ENCODE measurements at places on chromosomes 11 and 22. TPM values are rescaled to one million over a fixed set of nuclear protein-coding genes. Genes with fewer than 3 reads are reported as not detected.

- DNase-seq = peak; percentile 83
Measured at GRCh38 chr11:37504060-37504611, 906.1 kb upstream of the RAG2 start.

GRCh38 chr22:41862160-41862529 is 29.2 kb downstream of the SREBF2 start:
- DNase-seq = peak; percentile 69

GRCh38 chr11:116215471-116216113 is 557.2 kb downstream of the BUD13 start:
- no peak for DNase-seq

- no peak for DNase-seq
Measured at GRCh38 chr11:12768726-12769673, 94.8 kb downstream of the TEAD1 start.

DNA sequence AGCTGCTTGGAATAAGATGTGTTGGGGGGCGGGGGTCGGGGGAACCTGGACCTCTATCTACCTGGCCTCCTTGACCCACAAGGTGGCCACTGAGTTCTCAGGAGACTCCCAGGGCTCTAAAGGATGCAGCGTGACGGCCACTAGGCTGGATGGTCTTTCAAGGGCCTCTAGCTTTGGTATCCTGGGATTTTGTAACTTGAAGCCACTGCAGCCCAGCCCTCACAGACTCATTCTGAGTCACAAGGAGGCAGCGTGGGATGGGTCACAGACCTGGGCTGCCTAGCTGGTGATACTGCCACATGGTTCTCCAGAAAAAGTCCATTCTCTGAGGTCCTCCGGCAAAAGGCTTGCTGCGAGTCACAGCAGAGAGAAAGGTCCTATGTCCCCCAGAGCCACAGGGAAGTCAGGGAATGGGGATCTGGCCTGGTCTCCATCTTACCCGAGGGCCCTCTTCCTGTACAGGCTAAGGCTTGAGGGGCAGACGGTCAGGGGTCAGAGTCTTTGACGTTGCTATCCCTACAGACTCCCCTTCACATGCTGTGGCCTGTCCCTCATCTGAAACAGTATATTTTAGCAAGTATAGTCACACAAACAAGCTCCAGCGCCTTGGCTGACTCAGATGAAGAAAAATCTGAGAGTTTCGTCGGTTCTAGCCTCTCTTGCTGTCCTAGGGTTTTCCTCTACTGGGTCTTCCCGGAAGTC is 52.4 kb downstream of the KCNC1 start:
- peak; percentile 71 for DNase-seq

DNA sequence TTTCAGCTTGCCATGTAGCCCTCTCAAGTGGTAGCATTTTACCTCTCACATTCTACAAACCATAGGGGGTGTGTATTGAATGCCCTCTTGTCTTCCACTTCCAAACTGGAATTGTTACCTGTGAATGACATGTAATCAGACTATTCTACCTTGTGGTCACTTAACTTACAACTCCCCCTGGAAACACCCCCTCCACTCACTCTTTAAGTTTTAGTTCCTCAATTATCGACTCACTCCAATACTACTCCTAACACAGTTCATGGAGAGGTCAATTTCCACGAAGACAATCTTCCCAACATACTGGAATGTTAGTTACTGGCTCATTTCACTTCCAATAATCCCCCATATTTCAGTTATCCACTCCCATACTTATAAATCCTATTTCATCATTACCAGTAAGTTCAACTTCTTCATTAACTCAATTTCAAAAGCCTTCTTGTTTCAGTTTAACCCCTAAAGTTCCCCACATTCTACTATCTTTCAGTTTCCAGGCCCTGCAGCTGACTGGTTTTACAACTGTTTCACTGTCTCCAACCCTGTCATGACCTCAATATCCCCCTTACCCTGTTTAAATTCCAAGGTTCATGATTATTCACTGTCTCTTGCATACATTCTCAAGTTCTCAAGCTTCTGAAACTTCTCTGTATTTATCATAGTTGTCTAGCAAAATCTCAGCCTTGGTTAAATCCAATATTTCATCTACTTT is 92.5 kb downstream of the C11orf87 start:
- DNase-seq = no peak

DNA sequence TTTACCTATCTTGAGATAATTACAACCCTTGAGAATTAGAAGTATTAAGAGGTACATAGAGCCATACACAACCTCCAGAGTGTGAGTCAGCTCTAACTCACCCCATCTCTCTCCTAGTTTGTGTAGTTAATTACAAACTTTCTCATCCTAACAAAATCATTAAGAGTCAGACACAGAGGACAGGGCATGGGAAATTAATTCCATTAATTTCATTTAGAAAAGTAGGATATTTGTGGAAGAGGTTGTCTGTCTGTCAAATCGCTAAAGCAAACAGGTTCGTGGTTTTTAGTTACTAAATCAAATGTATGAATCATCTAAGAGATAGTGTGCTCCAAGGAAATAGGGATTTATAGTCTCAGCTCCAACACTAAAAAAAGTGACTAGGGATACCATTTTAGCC is 1261.4 kb upstream of the TENM4 start:
- DNase-seq = peak; percentile 4

- DNase-seq = no peak
Measured at GRCh38 chr11:19635332-19635731, 77.3 kb upstream of the NAV2 start.

GRCh38 chr11:111236383-111236782 is 9.1 kb upstream of the POU2AF2 start:
- peak; percentile 32 for DNase-seq

DNA sequence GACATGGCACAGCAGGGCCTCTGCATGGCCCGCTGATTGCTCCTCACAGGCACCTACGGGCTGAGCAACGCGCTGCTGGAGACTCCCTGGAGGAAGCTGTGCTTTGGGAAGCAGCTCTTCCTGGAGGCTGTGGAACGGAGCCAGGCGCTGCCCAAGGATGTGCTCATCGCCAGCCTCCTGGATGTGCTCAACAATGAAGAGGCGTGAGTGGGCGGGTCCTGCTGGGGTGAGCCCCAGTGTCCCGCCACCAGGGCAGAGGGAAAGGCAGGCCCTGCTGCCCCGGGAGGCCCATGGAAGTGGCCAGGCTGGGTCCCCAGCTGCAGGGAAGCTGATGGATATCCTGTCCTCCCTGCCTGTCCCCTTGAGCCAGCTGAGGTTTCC is 18.6 kb upstream of the DGCR8 start:
- DNase-seq = no peak

DNA sequence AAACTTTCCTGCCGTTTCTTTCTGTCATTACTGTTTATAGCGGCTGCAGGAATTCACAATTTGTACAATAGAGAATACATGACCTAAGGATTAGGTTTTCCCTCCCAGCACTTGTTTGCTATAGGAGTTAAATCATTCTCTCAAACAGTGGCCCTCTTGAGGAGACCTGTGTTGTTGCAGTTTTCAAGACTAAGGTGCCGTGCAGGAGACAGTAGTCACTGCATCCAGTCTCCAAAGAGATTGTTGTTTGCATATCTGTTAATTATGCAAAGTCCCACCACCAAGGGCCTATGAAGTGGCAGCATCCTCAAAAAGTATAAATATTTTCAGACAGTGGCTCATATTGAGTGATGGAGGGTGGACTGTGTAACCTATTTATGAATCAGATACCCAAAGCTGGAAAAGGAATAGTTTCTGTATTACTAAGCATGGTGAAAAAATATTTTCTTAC is 2.3 kb downstream of the PRSS23 start:
- DNase-seq = peak; percentile 49

GRCh38 chr22:31138126-31138525 is 2.2 kb downstream of the PLA2G3 start:
- no peak for DNase-seq

DNA sequence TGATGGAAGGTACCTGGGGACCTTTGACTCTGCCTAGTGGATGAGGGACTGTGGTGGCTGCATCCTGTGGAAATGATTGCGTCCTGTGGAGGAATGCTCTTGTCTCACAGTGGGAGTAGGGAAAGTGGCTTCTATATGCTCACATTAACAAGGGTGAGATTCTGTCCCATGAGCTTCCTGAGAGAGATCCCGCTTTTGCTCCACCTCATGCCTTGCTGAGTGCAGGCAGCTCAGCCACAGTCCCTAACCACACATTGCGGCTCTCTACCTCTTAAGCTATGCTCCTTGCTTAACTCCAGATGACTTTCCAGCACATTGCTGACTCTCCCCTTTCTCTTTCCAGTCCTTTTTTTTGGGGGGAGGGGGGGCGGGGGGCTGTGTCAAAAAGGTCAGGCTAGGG is 45.0 kb downstream of the TEAD1 start:
- peak; percentile 68 for DNase-seq

- no peak for DNase-seq
Measured at GRCh38 chr11:103811870-103812455, 224.5 kb upstream of the DDI1 start.

GRCh38 chr22:43293259-43293654 is 49.9 kb downstream of the SCUBE1 start:
- DNase-seq = peak; percentile 56

GRCh38 chr11:1126491-1126926 is 31.2 kb upstream of the MUC5AC start:
- no peak for DNase-seq

DNA sequence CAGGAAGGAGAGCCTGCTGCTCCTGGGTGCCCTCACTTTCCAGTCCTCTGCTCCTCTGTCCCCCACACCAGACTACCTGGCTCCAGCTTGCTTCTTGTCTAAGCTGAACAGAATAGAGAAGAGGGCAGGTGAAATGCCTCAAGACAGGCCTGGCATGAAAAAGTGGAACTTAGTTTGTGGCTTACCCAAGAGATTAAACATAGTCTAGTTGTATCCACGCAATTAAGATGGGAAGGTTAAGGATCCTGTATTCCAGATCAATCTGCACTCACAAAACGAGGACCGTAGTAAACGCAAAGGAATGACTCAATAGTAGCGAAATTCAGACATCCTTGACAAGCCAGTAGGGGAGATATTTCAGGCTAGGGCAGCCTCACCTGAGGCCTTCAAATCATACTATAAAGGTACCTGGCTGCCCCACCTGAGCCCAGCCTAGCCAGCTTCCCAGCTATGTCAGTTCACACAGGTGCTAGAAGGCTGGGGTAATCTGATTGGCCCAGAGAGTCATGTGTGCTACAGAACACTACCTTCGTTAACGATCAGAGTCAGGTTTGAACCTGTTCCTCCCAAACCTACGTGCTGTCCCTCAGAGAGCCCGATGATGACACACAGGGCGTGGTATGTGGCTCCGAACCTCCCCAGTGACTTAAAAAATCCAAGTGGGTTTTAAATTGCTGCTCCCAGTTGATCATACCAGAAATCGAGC is 46.5 kb downstream of the AHNAK start:
- no peak for DNase-seq

- DNase-seq = no peak
Measured at GRCh38 chr11:133219543-133219942, 312.8 kb downstream of the OPCML start.

GRCh38 chr11:7635137-7635536 is 38.2 kb downstream of the CYB5R2 start:
- no peak for DNase-seq

- DNase-seq = no peak
Measured at GRCh38 chr11:80331694-80332093, 890.9 kb upstream of the TENM4 start.

GRCh38 chr11:6362185-6362872 is 27.9 kb upstream of the SMPD1 start:
- no peak for DNase-seq

- DNase-seq = no peak
Measured at GRCh38 chr11:47282462-47282861, 12.5 kb downstream of the MADD start.

DNA sequence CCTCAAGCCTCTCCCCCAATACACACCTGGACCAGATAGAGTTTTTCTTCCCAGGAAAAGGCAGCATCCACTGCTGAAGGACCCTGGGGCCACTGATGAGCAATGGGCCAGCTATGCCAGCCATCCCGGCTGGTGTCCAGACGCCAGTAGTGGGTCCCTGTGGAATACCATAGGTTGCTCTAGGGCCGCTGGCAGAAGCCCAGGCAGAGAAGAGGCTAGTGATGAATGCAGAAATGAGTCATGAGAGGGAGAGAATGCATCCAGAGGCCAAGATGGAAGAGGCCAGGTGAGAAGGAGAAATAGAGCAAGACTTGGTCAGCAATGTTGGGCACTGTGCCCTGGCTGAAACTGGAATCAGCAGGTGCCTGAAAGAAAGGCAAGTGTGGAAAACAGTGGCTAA is 8.9 kb downstream of the HPX start:
- DNase-seq = no peak

Gene SGSM1
- total RNA-seq = not detected

Gene PTPN5
- total RNA-seq = not detected

Gene DERL3
- 0.32 TPM for total RNA-seq

Gene ASCL2
- total RNA-seq = not detected

Gene NRGN
- total RNA-seq = 1.6 TPM

Gene MMP20
- total RNA-seq = not detected

Gene TMEM121B
- under 0.01 TPM for total RNA-seq

Gene GAB4
- not detected for total RNA-seq

Gene GRM5
- total RNA-seq = under 0.01 TPM

Gene CENPM
- total RNA-seq = 14.2 TPM

Gene OPCML
- under 0.01 TPM for total RNA-seq

Gene OR51B5
- total RNA-seq = 0.32 TPM

Gene TRIM44
- total RNA-seq = 20.3 TPM

All from fibroblast of villous mesenchyme (primary cell).